Stimulated activated CD4-positive, alpha-beta T cell treated with anti-CD3 and anti-CD28 coated beads, Interleukin-12 subunit alpha, Interleukin-12 subunit beta, amount 100 ng/mL, for 4 hours (primary cell): ENCODE measurements at places on chromosomes 12 and 14.

DNA sequence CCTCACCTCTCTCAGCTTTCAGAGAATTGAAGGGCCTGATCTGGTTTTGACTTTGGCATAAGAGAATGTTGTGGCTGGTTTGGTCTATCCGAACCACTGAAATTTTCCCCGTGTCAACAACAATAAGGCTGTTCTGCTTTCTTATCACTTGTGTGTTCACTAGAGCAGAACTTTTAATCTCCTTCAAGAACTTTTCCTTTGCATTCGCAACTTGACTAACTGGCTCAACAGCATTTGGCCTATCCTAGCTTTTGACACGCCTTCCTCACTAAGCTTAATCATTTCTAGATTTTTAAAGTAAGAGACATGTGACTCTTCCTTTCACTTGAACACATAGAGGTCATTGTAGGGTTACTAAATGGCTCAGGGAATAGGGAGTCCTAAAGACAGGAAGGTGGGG is 25.9 kb upstream of the EDDM3A start:
- DNase-seq = no peak

GRCh38 chr14:78088916-78089315 is 81.3 kb upstream of the NRXN3 start:
- no peak for DNase-seq

GRCh38 chr12:47268501-47269454 is 189.0 kb upstream of the AMIGO2 start:
- no peak for DNase-seq

GRCh38 chr12:31321186-31321896 is 4.6 kb downstream of the SINHCAF start:
- no peak for DNase-seq

GRCh38 chr12:64080319-64081007 is 141.6 kb downstream of the KICS2 start:
- no peak for DNase-seq

DNA sequence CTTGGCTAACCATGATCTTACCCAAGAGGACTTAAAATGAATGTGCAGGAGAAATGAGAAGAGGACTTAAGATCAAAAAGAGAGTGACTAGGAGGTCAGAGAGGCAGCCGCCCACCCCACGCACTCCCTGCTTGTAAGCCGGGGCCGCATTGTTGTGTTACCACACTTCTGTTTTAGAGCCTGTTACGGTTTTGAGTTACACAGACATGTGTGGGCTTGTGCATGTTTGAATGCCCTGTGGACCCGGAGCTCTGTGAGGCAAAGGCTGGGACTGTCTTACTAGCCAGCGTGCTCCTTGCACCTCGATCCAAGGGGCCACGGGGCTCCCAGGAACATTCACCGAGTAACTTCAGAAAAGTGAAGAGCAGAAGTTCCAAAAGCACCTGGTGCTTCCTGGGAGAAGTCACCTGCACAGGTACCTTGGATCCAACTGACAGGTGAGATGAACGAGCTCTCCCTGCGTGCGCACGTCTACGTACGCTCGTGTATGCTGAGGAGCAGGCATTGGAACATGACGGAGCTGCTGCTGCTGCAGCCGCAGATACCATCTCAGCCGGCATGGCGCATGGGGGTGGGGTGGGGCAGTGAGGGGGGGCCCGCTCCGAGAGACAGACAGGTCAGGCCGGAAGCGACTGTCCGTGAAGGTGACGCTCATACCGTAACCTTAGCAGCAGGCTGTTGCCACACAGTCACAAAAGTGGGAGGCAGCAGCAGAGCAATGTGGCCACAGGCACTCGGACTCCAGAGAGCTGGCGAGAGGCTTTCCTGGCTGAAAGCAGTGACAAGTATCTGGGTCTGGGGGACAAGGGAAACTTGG is 23.7 kb downstream of the SFSWAP start:
- no peak for DNase-seq

DNA sequence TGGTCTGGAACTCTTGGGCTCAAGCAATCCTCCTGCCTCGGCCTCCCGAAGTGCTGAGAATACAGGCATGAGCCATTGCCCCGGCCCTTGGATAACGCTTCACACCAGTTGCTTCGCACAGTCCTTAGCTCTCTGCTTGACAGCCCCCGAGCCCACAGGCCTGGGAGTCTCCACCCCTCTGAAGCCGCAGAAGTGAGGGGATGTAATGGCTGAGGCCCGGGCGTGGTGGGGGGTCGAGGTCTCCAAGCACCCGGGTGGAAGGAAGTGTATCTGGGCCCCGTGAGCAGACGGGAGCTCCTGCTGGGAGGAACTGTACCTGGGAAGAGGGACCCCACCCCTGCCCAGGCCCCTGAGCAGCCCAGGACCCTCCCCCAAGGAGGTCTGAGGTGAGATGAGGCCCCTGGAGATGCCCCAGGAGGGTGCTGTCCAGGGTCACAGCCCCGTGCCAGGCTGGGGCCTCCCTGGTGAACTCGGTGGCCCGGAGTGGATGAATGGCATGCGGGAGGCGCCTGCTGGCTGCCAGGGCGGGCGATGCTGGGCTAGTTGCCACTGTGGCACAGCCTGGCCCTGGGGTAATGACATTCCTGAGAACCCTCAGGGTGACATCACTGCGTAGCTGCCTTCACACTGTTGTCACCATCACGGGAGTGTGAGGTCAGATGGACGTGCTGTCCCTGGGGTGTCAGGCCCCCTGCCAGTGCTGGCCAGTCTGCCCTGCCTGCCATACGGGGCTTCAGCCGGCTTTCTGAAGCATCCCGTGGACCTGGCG is 48.9 kb downstream of the KIF26A start:
- DNase-seq = no peak

- DNase-seq = no peak
Observed at GRCh38 chr14:103881268-103882201, 34.2 kb upstream of the PPP1R13B start.

DNA sequence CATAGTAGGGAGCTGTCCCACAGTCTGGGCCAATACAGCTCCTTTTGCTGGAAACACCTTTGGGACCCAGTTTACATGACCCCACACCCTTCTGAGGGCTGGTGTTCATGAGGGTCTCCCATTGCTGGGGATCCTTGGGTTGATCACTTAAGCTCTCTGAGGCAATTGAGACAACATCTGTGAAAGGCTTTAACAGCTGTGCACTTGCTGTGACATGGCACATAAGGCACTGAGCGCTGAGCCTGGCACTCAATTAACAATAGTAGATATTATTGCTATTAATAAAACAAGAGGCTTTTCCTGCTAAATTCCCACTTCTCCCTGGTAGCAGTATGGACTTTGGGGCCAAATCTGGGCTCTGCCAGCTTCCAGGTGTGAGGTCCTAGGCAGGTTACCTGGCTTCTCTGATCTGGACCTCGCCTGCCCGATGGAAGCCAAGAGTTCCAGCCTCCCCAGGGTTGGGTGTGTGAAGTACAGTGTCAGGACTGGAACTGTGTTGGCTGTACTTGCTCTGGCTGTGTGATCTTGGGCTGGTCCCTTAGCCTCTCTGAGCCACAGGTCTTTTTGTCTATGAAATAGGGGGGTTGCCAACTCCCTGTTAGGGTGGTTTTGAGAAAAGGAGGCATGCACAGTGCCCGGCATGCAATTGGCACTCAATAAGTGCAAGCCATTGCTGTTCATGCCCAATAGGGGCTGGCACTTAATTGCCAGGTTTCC is 3.1 kb downstream of the SH2B3 start:
- no peak for DNase-seq

- DNase-seq = no peak
Observed at GRCh38 chr14:82341261-82341810, 807.7 kb upstream of the SEL1L start.
